ENCODE measurements at places on chromosomes 5 and 9.

DNA sequence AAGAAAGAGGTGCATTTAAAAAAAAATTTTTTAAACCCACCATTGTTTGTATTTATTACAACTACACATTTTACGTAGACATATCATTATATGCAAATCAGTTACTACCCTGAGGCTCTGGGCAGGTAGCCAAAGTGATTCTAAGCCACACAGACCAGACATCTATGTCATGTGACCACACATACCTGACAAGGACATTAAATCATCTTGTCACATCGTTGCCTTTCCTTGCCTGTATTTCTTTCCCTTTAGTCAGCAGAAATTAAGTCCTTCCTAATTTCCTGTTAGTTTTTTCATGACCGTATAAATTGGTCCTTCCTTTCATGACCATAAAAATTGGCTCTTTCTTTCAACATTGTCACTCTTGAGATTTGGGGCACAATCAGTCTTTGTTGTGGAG, 134.2 kb upstream of the MARCHF11 start:
- DNase-seq = no peak

DNA sequence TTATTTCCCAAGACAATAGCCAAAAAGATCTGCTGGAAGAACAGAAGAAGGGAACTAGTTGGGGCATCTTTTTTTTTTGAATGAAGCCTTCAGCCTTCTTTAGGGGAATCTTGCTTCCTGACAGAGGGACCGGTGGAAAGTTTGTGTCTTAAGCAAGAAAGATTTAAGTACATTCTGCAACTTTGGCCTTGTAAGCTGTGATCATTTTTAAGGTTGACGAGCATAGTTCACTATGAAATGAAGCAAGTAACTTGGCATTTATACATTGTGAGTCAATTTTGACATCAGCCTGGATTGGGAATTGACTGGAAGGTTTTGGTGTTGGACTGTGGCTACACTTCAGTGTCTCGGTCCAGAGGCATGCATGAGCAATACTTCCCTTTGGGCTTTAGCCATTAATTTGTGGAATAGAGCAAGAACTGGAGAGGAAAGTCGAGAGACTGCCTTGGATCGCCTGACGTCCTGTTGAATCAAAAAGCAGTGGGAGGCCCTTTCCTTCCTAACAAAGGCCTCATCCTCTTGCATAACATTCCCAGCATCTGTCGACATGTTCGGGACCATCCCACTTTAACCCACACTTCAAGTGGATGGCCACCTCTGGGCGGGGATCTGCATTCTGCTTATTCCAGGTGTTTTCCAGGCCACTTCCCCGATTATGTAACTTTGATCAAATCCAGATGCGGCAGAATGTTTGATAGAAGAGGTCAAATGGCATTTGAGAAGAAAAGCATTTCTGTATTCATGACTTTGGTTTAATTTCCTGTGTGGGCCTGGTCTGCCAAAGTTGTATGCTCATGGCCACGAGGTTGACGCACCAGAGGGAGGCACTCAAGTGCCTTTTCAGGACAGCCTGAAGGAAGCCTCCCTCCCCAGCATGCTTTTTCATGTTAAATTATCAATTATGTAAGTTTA, 12.5 kb downstream of the ABL1 start:
- no peak for DNase-seq

DNA sequence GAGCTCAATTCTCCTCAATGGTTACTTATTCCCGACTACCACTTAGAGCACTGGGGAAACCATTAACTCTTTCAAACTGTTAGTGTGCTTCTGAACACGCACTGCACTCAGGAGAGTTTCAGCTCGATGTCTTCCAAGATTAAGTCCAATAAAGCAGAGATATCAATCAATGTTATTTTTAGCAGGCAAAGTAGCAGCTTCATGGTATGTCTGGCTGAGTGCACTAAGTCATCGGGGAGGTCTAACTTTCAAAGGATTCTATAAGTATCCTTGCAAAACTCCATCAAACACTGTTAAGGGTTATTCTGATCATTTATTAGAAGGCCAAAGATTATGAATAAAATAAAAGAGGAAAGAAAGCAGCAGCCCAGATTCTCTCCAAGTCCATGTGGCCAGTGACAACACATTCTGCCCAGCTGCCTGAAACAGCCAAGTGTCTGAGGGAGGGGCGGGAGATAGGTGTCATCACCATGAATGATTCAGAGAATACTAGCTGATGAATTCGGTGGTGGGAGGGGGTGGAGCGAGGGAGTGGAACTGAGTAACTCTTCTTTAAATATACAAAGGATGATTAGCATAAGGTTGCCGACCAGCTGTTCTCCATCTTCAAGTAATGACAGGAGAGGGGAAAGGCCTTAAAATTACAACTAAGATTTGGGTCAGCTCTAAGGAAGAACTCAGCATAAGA, 21.3 kb downstream of the NREP start:
- DNase-seq = no peak

DNA sequence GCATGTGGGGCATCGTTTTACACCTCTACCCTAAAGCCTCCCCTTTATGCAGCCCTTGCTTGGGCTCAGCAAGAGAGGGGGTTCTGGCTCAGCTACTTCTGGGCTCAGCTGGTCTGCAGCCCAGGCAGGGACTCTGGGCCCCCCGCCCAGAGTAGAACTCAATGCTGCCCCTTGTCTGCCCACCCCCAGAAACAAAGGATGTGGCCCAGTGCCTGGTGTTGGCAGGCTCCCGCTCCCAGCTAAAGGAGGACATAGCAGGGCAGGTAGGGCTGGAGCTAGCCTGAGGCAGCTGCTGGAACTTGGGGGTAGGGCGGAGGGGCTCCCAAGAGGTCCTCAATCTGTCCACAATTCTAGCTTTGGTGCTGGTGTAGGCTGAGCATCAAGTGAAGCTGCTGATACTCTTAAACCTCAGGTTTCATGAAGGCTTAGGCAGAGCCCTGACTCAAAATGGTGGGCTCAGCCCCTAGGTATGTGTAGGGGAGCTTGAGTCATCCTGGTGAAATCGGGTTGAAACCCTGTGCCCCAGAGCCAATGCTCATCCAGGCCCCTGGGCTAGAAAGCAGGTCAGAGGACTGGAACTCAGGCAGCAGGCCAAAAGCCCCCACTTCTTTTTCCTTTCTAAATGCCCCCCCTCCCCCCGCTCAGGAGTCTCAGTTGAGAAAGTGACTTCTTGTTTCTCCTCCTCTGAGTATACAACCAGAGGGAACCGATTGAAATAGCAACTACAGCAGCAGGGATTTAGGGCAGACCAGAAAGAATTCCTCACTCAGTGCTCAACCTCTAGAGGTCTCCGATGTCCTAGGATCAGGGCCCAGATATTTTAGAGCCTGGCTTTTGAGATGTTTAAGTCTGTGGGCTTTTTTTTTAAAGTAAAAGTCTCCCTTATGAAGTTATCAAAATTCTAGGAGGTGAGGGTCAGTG, 11.4 kb downstream of the PSD2 start:
- DNase-seq = no peak

DNA sequence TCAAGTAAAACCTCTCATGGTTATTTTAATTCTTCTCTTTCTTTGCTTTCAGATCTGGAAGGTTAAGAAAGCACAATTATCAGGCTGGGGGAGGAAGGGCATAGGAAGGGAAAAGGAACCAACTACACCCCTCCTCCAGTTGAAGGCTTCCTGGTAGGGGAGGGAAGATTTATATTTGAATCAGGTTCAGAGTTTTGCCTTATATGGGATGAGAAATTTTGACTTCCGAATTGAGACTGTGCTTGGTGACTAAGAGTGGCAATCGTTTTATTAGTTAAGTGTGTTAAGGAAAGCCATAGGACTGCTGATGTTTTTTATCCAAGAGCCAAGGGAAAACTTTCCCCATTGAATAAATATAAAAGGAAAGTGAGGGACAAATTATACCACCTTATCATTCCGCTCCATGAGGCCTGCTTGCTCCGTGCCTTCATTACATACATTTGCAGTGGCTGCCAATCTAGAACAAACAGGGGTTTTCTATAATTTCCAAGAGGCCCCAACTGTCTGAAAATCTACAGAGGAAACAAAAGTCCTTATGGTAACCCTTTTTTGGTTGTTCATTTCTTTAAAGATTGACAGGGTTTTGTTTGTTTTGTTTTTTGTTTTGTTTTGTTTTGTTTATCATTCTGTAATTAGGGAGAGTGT, 115.7 kb upstream of the EPB41L4A start:
- no peak for DNase-seq

GRCh38 chr5:149654231-149654630, 72.9 kb downstream of the ARHGEF37 start:
- no peak for DNase-seq

DNA sequence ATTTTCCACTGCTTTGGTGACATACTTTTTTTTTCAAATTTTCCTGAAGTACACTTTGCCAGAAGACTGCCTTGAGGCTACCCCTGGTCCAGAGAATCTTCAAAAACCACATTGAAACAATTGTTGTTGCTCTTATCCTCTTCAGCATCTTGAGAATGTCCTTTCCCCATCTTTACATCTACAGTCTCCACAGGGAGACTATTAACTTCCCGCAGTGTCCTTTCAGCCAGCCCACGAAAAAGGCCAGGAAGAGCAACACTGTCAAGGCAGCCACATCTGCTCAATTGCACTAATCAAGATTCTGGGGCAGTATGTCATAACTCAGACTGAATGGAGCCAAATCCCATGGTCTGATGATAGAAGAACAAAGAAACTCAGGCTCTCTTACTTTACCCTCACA, 148.3 kb downstream of the ENC1 start:
- DNase-seq = no peak

DNA sequence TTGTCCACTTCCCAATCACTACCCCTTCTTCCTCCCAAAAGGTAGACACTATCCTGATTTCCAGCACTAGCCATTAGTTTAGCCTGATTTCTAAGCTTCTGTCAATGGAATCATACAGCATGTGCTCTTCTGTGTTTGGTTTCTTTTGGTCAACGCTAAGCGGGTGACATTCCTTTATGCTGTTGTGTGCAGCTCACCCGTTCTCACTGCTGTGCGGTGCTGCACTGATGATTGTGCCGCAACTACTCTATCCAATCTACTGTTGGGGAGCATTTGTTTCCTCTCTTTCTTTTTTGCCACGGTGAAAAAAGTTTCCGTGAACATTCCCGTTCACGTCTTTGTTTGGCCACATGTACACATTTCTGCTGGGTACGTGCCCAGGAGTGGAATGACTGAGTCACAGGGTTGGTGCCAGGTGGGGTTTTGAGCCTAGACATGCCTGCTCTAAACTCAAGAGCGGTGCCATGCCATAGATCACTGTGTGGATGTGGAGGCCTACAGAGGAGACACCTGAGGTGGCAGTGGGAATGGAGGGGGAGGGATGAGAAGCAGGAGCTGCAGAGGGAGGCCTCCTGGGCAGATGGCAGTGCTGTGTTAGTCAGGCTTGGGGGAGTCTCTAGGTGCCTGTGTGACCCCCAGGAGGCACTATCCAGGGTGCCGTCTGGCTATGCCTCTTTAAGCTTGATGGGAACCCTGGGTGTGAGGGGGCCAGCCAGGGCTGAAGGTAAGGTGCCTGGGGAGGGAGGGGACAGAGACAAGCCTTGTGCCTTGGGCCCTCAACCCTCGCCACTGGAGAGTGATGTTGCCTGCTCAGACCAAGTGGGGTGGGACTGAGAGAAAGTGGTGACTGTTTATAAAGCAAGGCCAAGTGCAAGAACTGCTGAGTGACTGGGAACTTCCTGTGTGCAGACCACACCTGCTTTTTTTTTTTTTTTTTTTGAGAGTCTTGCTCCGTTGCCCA, 11.4 kb upstream of the ANKRD33B start:
- DNase-seq = no peak

- DNase-seq = no peak
Measured at GRCh38 chr9:116464423-116464822, 222.7 kb upstream of the TRIM32 start.

- DNase-seq = no peak
Measured at GRCh38 chr9:131717719-131718460, 22.0 kb downstream of the RAPGEF1 start.

- no peak for DNase-seq
Measured at GRCh38 chr5:150510460-150511263, 2.7 kb downstream of the NDST1 start.

DNA sequence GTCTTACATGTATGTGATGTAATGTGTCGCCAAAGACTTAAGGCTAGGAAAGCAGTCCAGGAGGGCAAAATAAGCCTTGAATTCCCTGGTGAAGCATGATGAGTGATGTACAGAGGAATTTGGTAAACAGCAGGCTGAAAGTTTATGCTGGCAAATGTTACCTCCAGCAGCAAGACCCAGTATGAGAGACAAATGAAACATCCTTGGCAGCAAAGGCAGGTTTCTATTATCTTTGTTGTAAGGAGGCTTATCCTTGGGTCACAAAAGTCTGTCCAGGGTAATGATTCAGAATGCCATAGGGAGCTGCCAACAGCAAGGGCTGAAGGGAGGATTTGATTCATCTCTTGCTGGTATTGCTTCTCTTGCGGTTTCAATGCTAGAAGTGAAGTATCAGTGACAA, 75.9 kb upstream of the HTR4 start:
- no peak for DNase-seq

DNA sequence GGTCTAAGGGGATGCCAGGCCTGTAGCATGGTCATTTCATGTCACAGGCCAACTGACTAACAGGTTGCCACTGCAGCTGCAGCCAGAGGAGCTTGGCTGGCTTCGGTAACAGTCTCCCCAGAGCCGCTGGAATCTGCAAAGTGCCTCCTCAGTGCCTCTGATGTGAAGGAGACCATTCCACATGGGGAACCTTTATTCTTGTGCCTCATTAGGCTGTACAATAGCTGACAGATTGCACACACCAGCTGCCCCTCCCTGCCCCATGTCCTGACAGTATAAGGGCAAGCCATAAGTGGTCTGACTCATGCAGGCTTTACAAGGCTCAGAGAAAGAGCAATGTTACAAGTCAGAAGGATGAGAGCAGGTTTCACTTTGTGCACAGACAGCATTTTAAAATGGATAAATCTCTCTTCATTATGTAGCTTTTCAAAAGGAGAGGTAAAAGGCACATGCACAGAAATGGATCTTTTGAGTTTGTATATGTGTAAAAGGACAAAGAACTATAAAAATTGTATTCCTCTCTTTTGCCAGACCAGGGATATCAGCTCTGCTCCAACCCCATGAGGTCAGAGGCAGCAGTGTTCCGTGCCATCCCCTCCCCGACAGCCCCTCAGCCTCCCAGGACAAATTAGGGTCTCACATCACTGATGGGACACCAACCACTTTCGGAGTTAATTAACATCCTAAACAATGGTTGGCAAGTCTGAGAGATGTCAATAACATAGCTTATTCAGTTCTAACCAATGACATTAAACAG, 467.8 kb downstream of the TMEM232 start:
- DNase-seq = no peak

- no peak for DNase-seq
Measured at GRCh38 chr5:32812399-32812798, 101.3 kb downstream of the NPR3 start.

- no peak for DNase-seq
Measured at GRCh38 chr5:168686837-168687236, 107.7 kb upstream of the PANK3 start.

Data from CD8-positive, alpha-beta T cell (primary cell).